Heart right ventricle (tissue), 16 donors: ENCODE measurements at places on chromosomes 7 and 10. TPM values are rescaled to one million over a fixed set of nuclear protein-coding genes. Genes with fewer than 3 reads are reported as not detected.

- H3K4me1 ChIP-seq = peaks cover 2% of the 10 kb centered on the region
- H3K4me3 ChIP-seq = no peak overlapping the region
- no peaks in the 10 kb centered on the region for H3K36me3 ChIP-seq
- H3K27me3 ChIP-seq = peaks cover 11% of the 10 kb centered on the region
- no peak overlapping the region for H3K27ac ChIP-seq
Measured at GRCh38 chr10:7484456-7485243, 73.8 kb upstream of the SFMBT2 start.

GRCh38 chr10:557792-558328, 131.6 kb downstream of the DIP2C start:
- H3K4me1 ChIP-seq = peaks cover 21% of the 10 kb centered on the region
- H3K27me3 ChIP-seq = no peaks in the 10 kb centered on the region
- DNase-seq = no peak
- H3K4me3 ChIP-seq = no peak overlapping the region
- H3K36me3 ChIP-seq = no peaks in the 10 kb centered on the region

GRCh38 chr7:17040716-17041115, 158.9 kb upstream of the AGR3 start:
- no peak overlapping the region for H3K4me3 ChIP-seq
- no peak for DNase-seq
- H3K4me1 ChIP-seq = peaks cover 68% of the 10 kb centered on the region
- no peaks in the 10 kb centered on the region for H3K36me3 ChIP-seq

The VSTM4 gene
- 14.1 TPM for total RNA-seq

DNA sequence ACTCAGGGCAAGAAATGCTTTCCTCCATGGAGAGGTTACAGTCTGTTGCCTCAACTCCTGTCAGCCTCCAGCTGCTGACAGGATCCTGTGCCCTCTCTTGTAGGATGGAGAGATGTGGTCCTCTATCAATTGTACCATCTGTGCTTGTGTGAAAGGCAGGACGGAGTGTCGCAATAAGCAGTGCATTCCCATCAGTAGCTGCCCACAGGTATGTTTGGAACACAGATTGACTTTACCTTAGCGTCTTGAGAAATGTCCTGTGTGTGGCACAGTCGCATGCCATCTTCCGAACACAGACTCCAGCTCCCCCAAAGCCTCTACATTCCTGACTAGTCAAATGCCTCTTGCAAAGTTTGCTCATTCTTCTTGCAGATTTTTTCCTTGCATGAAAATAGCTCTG, 152.6 kb downstream of the BMPER start:
- no peak overlapping the region for H3K27ac ChIP-seq
- H3K27me3 ChIP-seq = no peaks in the 10 kb centered on the region
- DNase-seq = no peak
- H3K4me1 ChIP-seq = peaks cover 11% of the 10 kb centered on the region
- no peak overlapping the region for H3K4me3 ChIP-seq

DNA sequence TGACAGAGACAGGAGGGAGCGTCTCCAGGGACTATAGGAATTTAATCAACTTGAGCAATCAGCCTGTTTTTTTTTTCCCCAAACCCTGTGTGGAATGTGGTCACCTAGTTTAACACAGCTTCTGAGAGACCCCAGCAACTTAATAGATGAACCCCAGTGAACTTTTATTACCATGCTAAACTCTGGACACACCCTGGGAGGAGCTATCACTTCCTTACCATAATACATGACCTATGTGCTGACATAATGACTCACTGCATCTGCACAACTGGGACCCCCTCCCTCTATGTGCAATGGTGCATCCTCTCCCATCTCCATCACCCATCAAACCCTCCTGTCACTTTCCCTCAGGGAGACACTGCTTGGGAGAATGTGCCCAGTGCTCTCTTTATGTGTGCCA, 83.7 kb downstream of the EPC1 start:
- no peaks in the 10 kb centered on the region for H3K27me3 ChIP-seq
- H3K4me3 ChIP-seq = no peak overlapping the region
- DNase-seq = no peak
- H3K4me1 ChIP-seq = no peaks in the 10 kb centered on the region
- no peak overlapping the region for H3K27ac ChIP-seq

GRCh38 chr7:75958802-75959543, 35.4 kb downstream of the TMEM120A start:
- H3K27me3 ChIP-seq = no peaks in the 10 kb centered on the region
- peaks cover 33% of the 10 kb centered on the region for H3K4me1 ChIP-seq
- H3K4me3 ChIP-seq = no peak overlapping the region

DNA sequence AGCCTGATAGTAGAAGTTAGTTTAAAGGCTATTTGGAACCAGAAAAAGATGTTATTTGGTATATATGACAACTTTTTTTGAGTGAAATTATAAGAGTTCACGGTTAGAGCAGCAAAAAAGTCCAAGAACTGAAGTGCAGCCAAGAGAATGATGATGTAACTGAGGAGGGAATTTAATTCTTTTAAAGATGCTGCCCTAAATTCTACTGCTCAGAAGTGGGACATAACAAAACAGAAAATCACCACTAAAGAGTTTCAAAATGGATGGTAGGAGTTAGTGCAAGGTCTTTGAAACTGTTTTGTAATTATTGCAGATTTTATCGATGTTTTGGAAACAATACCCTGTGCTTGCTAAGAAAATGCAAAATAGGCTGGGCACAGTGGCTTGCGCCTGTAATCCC, 6.5 kb downstream of the SAMD8 start:
- peaks cover 81% of the 10 kb centered on the region for H3K4me1 ChIP-seq
- no peak overlapping the region for H3K4me3 ChIP-seq
- no peaks in the 10 kb centered on the region for H3K27me3 ChIP-seq

DNA sequence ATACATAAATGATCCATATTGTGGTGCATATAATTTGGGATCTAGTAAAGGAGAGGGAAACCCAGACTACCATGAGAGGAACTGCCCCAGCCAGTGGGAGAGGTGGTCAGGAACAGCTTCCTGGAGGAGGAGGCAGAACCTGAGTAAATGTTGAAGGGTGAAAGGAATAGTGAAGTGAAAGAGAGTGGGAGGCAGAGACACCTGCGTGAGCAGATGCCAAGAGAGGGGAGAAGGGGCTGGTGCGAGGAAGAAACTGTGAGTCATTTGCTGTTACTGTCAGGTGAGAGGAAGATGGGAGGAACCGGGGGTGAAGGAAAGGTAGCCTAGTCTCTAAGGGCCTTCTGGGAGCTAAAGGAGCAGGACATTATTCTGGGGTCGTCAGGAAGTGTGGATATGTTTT, 294.8 kb downstream of the GRID1 start:
- H3K27ac ChIP-seq = no peak overlapping the region
- H3K27me3 ChIP-seq = no peaks in the 10 kb centered on the region
- no peak for DNase-seq
- H3K4me1 ChIP-seq = no peaks in the 10 kb centered on the region
- H3K36me3 ChIP-seq = no peaks in the 10 kb centered on the region
- H3K4me3 ChIP-seq = no peak overlapping the region

- H3K27me3 ChIP-seq = peaks cover 9% of the 10 kb centered on the region
- H3K27ac ChIP-seq = no peak overlapping the region
- no peak overlapping the region for H3K4me3 ChIP-seq
- no peaks in the 10 kb centered on the region for H3K4me1 ChIP-seq
Measured at GRCh38 chr10:113261161-113261560, 291.7 kb upstream of the HABP2 start.

GRCh38 chr7:43118313-43118712, 5.9 kb downstream of the HECW1 start:
- H3K27me3 ChIP-seq = peaks cover 99% of the 10 kb centered on the region
- H3K27ac ChIP-seq = no peak overlapping the region
- H3K4me1 ChIP-seq = peaks cover 7% of the 10 kb centered on the region

The AKR1C3 gene
- 18.7 TPM for total RNA-seq

The LRRN3 gene
- 16.4 TPM for total RNA-seq

GRCh38 chr7:111101856-111102646, 11.1 kb downstream of the LRRN3 start:
- no peak for DNase-seq
- H3K4me1 ChIP-seq = no peaks in the 10 kb centered on the region
- H3K27ac ChIP-seq = no peak overlapping the region
- H3K36me3 ChIP-seq = no peaks in the 10 kb centered on the region
- H3K27me3 ChIP-seq = no peaks in the 10 kb centered on the region

DNA sequence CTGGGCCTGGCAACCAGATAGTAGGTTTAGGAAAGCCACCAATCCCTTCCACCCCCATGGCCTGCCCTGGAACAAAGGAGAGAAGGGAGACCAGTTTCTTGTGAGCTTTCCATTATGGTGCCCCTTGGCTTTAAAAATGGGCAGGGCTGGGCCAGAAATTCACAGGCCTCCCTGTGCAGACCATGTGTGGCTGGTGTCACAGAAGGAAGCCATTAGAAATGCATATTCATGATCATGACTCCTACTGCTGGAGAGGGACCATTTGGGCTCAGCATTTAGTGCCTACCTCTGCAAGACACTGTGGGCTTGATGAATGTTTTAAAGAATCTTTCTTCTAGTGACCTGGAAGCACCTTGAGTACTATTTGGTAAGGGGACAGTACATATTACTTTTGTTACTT, 108.3 kb downstream of the HECW1 start:
- H3K36me3 ChIP-seq = no peaks in the 10 kb centered on the region
- H3K4me1 ChIP-seq = no peaks in the 10 kb centered on the region
- no peak for DNase-seq
- H3K4me3 ChIP-seq = no peak overlapping the region
- no peaks in the 10 kb centered on the region for H3K27me3 ChIP-seq
- no peak overlapping the region for H3K27ac ChIP-seq

- DNase-seq = no peak
- no peaks in the 10 kb centered on the region for H3K27me3 ChIP-seq
- H3K4me3 ChIP-seq = no peak overlapping the region
- no peaks in the 10 kb centered on the region for H3K4me1 ChIP-seq
- no peaks in the 10 kb centered on the region for H3K36me3 ChIP-seq
- H3K27ac ChIP-seq = no peak overlapping the region
Measured at GRCh38 chr10:116029826-116030225, 243.2 kb downstream of the GFRA1 start.

DNA sequence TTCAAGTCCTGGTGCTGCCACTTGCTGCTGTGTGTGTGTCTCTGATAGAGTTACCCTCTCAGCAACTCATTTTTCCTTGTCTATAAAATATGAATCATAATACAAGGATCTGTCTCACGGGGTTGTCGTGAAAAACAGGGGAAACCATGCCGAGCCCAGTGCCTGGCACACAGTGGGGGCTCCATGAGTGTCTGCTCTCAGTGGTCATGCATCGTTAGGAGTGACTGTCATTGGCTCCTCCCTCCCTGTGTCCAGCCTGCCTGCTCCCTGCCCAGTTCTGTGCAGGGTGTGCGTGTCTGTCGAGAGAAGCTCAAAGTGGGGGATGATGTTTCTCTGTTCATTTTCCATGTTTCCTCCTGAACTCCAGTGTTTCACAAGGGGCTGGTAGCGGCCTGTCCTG, 83.6 kb upstream of the LRRC4 start:
- DNase-seq = no peak
- no peaks in the 10 kb centered on the region for H3K36me3 ChIP-seq
- H3K27me3 ChIP-seq = no peaks in the 10 kb centered on the region
- no peak overlapping the region for H3K4me3 ChIP-seq

- no peak overlapping the region for H3K4me3 ChIP-seq
- H3K27ac ChIP-seq = no peak overlapping the region
- no peaks in the 10 kb centered on the region for H3K4me1 ChIP-seq
- H3K36me3 ChIP-seq = no peaks in the 10 kb centered on the region
- H3K27me3 ChIP-seq = peaks cover 29% of the 10 kb centered on the region
- no peak for DNase-seq
Measured at GRCh38 chr7:157668884-157669767, 332.3 kb downstream of the DNAJB6 start.

The IGF2BP3 gene
- not detected for total RNA-seq

DNA sequence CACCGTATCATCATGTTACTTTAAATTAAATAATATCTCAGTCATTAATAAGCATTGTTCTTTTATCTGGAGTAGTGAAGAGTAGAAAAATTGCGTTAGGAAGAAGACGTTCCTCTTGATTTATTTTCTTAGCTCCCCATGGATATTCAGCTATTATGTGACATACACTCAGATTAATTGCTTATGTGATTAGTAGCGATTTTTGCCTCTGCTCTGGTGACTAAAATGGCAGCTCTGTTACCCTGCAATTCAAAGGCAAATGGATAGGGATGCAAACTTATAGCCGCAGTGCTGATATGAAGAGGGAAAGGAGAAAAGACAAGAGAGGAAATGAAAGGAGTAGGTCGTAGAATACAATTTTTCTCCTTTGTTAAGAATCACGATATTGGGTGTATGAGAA, 188.4 kb upstream of the MALRD1 start:
- H3K4me3 ChIP-seq = no peak overlapping the region
- H3K27ac ChIP-seq = no peak overlapping the region
- no peaks in the 10 kb centered on the region for H3K27me3 ChIP-seq
- H3K36me3 ChIP-seq = no peaks in the 10 kb centered on the region
- DNase-seq = no peak

GRCh38 chr10:43153901-43154300, 15.7 kb downstream of the CSGALNACT2 start:
- peaks cover 51% of the 10 kb centered on the region for H3K4me1 ChIP-seq
- H3K27me3 ChIP-seq = no peaks in the 10 kb centered on the region
- no peak overlapping the region for H3K4me3 ChIP-seq
- H3K27ac ChIP-seq = no peak overlapping the region

DNA sequence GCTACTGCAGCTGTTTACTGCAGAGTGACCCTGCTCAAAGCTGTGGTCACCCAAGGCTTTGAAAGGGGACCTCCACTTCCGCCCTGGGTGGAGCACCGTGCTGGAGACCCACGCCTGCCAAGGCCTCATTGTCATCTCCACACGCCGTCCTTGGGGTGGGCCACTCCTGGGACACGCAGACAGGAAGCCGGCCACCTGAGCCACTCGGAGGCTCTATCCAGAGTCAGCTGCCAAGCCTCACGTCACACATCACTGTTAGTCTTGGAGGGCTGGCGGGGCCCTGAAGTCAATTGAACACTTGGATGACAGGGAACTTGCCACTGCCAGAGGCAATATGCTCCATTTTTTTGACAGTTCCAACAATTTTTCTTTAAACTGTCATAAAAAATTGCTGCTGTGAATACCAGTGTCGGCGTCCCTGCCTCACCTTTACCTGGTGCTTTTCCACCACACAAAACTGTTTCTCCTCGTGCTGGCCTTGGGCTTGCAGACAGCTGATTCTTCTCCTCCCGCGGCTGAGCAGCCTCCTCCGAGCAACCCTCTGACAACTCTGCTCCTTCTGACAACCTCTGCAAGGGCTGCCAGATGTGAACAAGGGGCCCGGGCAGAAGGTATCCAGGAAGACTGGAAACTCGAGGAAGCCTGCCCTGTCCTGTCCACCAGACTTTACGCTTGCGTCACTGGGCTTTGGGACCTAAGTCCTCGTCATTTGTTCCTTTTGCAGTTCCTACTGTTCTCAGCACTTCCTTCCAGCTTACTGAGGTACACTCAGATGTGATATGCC, 81.9 kb downstream of the EGFR start:
- H3K4me1 ChIP-seq = peaks cover 24% of the 10 kb centered on the region
- peak; percentile 83 for DNase-seq
- no peaks in the 10 kb centered on the region for H3K36me3 ChIP-seq
- no peaks in the 10 kb centered on the region for H3K27me3 ChIP-seq
- no peak overlapping the region for H3K4me3 ChIP-seq
- peak overlapping the region; percentile 75 for H3K27ac ChIP-seq
